ENCODE measurements at places on chromosomes 7 and 10.

DNA sequence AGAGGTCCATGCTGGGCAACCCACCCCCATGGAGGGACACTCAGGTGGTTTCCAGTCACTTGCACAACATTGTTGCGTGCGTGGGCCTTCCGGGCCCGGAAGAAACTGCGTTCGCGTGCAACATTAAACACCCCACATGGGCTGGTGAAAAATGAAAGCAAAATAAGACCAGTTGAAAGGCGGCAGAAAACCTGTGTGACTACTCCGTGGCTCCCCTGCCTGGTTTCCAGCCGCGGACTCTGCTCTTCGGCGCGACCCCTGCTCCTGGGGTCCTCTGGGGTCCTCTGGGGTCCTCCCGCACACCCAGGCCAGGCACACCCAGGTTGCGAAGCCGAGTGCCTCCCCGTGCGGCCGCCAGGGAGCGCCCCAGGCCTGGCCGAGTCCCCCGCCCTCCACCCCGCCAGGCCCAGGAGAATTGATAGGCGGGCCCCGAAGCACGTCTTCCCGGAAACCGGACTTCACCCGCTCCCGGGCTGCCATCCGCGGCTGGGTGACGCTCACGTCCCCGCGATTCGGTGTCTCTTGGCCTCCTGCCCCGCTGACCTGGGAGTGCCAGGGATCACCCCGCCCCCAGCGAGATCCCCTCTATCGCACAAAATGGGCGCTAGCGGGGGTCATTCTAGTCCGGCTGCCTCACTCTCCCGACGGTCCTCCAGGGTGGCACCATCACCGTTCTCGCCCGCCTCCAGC lies 1.9 kb upstream of the SH2D4B start:
- DNase-seq, result peak; percentile 40

DNA sequence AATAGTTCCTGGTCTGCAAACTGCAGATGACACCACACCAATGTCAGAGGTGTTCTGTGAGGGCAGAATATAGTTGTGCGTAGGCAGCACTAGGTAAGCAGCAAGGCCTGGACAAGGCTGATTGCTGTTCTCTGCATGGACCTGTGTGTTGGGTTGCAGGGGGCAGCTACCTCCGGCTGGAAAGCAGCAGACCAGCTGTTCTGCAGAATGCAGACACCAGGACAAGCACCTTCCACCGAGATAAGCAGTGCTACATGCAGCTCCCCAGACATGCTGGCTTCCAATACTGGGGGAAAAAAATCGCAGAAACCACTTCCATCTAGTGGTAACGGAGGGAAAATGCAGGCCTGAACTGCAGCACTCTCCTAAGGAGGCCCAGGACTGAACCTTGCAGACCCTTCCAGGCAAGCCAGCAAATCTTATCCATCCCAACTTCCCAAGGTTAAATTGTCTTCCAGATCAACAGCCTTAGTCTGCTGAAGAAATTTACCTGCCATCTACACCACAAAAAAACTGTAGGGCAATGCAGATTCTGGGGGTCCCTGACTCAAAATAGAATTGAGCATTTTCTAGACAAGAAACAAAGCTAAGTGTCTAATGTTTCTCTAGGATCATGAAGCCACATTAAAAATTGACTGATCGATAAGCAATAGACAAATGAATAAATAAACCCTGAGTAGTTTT lies 50.5 kb upstream of the COBL start:
- peak; percentile 69 for DNase-seq

DNA sequence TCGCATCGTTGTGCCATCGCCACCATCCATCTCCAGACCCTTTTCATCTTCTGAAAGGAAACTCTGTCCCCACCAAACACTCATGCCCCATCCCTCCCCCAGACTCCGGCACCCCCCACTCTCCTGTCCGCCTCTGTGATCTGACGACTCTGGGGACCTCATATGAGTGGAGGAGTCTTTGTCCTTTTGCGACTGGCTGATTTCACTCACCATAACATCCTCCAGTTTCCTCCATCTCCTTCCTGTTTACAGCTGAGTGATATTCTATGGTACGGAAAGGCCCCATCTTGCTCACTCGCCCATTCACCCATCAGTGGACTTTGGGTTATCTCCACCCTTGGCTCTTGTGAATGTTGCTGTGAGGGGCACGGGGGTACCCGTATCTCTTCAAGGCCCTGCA lies 11.8 kb upstream of the INSIG1 start:
- DNase-seq, result no peak

- no peak for DNase-seq
These were observed 34.8 kb downstream of the SVOPL start for GRCh38 chr7:138666385-138666784.

GRCh38 chr7:462173-463103 lies 57.2 kb downstream of the PDGFA start:
- no peak for DNase-seq

DNA sequence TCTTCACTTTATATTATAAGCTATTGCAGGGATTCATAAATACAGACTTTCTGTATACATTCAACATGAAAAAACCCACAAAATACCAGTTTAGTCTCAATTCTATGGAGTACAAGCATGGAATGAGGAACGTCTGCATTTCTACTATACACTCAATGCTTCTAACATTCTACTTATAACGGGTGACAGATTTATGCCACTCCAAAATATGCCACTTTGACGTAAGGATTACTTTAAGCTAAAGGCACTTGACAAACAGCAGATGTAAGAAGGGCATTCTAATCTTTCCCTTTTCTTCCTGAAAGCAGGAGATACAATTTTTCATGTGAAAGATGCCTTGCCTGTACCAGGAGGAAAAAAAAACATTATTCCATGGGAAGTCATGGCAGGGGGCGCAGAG lies 205.5 kb upstream of the LRRN3 start:
- DNase-seq, result no peak

GRCh38 chr7:11517853-11518252 lies 314.1 kb downstream of the THSD7A start:
- no peak for DNase-seq

DNA sequence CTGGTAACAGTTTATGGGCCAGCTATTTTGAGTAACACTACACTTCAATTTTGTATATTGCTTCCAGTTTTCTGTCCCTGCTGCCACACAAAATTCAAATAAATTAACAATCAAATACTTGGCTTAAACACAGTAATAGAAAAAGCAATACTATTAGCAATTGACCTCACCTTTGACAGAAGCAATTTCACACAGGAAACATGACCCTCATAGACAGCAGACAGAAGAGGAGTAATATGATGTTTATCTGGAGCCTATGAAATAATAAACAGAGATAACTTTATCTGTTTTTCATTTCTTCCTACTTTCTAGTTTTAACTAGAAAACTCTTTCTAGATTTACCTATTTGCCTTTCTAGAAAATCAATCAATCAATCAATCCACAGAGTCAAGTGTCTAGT lies 26.7 kb downstream of the MTPN start:
- no peak for DNase-seq

- DNase-seq, result no peak
These were observed 85.2 kb upstream of the PFKP start for GRCh38 chr10:2982146-2982545.

DNA sequence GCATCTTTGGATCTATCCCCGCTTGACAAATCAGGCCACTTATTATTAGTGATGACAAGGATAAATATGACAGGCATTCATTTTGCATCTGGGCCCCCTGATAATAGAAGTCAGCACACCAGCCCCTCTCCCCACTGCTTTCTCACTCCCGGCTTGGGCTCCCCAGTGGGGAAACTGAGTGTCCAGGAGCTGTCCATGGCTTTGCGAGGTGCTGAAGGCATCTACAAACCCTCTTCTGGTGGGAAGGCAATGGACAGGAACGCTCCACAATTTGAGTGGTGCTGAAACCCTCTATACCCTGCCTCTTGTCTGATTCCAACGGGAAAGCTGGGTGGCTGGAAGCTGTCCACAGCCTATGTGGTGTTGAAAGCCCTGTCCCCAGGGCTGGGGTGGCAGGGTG lies 61.7 kb upstream of the PCBD1 start:
- DNase-seq, result no peak

DNA sequence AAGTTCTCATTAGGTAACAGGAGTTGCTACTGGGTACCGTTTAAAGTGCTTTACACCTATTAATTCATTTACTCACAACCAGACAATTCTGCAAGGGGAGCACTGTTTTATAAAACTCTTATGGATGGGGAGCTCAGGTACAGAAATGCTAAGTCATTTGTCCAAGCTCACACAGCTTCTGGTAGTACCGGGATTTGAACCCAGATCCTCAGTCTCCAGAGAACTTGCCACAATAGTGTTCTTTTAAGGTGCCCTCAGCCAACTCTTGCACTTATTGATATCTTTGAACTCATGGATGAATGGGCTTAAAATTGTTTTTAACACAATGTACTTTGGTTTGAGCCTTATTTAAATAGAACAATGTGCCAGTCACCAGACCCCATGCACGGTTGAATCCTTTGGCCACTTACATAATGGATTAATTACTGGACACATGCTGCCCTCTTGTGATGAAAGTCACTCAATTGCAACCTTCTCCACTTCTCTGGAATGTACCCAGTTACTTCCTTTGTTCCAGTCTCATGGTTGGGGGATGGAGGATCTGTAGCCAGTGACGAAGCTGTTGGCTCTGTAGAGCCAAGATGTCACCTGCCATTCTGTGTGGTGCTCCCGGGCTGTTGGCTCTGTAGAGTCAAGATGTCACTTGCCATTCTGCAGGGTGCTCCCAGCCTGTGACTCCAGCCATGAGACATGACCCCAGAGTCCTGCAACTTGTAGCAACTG lies 65.6 kb downstream of the NOD1 start:
- peak; percentile 90 for DNase-seq

GRCh38 chr7:99028261-99028973 lies 115.5 kb downstream of the SMURF1 start:
- no peak for DNase-seq

DNA sequence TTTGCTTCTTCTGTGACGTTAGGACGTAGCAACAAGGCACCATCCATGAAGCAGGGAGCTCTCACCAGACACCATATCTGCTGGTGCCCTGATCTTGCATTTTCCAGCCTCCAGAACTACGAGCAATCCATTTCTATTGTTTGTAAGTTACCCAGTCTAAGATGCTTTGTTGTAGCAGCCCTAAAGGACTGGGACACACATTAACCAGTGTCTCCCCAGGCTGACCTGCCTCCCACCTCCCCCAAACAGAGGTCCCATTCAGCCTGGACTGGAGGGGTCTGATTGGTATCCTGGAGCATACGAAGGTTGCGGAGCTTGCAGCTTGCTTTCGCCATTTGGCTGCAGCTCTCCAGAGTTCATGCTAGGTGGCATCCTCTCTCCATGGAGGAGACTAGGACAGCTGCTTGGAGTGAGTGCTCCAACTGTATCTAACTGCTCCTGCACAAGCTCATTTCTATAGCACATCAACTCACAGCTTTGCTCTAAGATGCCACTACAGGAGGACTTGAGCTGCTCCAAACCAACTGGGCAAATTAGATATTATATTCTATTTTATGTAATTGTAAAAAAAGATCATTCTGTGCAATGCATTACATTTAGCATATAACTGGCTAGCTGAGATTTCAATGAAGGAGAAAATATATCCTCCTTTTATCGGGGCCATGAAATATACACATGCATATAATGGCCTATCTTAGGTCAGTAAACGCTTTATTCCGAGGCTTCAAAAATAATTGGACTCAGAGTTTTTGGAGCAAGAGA lies 8.0 kb upstream of the GRK5 start:
- DNase-seq, result peak; percentile 88
